ENCODE measurements at places on chromosomes 11 and 22.

DNA sequence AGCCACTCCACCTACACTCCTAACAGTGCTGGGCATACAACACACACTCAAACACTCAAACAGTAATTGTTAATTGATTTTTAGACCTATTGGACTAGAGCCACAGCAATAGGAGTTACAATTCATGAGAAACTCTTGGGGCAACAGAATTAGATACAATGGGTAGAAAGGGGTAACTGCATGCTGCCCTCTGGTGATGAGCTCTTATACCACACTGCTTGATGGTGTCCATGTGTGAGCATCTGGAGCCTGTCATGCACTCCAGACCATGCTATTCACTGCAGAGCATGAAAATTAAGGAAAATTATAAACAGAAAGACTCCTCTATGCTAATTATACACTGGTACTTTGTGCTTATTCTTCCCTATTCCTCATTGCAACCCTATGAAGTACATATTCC is 975.5 kb upstream of the CCDC90B start:
- DNase-seq, result peak; percentile 46
- H3K27me3 ChIP-seq, result peaks cover 2% of the 10 kb centered on the region
- H3K36me3 ChIP-seq, result no peaks in the 10 kb centered on the region
- no peaks in the 10 kb centered on the region for H3K4me1 ChIP-seq

DNA sequence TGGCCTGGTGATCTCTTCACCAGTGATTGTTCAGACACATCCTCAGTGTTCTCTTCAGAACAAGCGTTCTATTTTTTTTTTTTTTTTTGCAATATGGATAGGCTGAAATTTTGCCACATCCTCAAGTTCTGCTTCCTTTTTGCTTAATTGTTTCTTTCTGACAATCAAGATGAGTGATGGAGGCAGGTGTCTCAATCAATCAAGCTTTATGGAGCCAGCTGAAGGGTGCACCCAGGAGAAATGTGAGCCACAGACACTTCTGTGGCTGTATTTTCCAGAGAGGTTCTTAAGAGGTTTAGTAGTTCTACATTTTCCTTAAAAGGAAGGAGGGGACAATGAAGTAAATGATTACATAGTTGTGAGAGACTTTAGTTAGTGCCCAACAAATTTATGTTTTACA is 43.9 kb upstream of the ASPHD2 start:
- no peaks in the 10 kb centered on the region for H3K27me3 ChIP-seq
- no peak overlapping the region for H3K27ac ChIP-seq
- H3K36me3 ChIP-seq, result no peaks in the 10 kb centered on the region
- no peak overlapping the region for H3K4me3 ChIP-seq

- no peak overlapping the region for H3K4me3 ChIP-seq
- no peaks in the 10 kb centered on the region for H3K4me1 ChIP-seq
- no peaks in the 10 kb centered on the region for H3K27me3 ChIP-seq
Observed at GRCh38 chr22:19240813-19241592, 50.5 kb downstream of the CLTCL1 start.

DNA sequence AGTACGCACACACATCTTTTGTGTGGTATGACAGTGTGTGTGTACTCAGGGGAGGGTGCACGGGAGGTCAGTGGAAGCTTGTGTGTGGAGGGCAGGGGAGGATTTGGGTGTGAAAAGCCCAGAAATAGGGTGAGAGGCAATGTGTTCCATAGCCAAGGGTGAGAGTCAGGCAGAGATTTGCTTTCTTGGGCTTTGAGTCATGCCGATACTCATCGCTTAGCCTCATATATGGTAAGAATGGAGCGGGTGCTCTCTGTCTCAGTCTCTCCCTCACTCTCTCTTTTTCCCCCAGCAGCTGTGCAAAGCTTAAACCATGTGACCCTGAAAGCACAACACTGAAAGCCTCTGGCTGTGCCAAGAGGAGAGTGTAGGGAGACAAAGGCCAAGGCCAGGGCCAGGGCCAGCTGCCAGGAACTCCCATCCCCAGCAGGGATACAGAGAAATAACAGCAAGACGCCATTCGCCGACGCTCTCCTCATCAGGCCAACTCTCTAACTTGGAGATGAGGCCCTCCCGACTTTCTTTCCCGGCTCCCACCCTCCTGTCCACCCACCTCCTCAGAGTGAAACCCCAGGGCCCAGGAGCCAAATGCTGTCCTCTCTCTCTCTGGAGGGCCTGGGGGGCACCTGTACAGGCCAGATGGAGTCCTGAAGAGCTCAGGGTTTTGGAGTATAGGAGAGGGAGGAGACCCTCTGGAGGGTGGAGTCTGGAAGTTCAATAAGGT is 20.3 kb upstream of the MICAL3 start:
- H3K4me1 ChIP-seq, result no peaks in the 10 kb centered on the region
- H3K27ac ChIP-seq, result no peak overlapping the region
- no peaks in the 10 kb centered on the region for H3K27me3 ChIP-seq

GRCh38 chr11:16468735-16469453 is 112.5 kb upstream of the SOX6 start:
- H3K36me3 ChIP-seq, result no peaks in the 10 kb centered on the region
- no peak for DNase-seq
- H3K27me3 ChIP-seq, result no peaks in the 10 kb centered on the region
- no peaks in the 10 kb centered on the region for H3K4me1 ChIP-seq
- H3K4me3 ChIP-seq, result no peak overlapping the region

DNA sequence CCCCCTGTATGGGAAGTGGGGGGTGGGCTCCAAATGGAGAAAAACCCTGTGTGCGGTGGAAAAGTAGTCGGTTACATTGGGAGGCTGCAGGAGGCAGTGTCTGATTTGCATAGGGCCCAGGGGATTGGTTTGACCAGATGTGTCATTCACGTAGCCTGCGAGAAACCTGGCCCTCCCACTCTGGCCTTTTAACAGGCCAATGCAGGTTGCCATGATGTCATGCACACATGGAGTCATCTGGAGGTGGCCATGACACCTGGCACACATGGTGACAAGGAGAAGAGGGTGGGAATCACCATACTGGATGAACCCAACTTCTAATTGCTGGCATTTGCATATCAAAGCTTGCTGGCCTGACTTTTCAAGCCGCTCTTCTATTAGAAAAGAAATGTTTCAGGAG is 50.6 kb downstream of the FAM181B start:
- peak; percentile 79 for DNase-seq
- no peak overlapping the region for H3K27ac ChIP-seq
- H3K4me1 ChIP-seq, result no peaks in the 10 kb centered on the region
- no peaks in the 10 kb centered on the region for H3K27me3 ChIP-seq
- H3K4me3 ChIP-seq, result no peak overlapping the region

- no peaks in the 10 kb centered on the region for H3K36me3 ChIP-seq
- DNase-seq, result no peak
- H3K4me1 ChIP-seq, result no peaks in the 10 kb centered on the region
- H3K27ac ChIP-seq, result no peak overlapping the region
Observed at GRCh38 chr22:46749682-46750529, 11.9 kb upstream of the CERK start.

GRCh38 chr11:59944720-59945119 is 6.5 kb downstream of the OOSP1 start:
- H3K4me1 ChIP-seq, result no peaks in the 10 kb centered on the region
- H3K27ac ChIP-seq, result no peak overlapping the region
- DNase-seq, result no peak
- no peaks in the 10 kb centered on the region for H3K36me3 ChIP-seq
- H3K4me3 ChIP-seq, result no peak overlapping the region
